Stimulated activated CD4-positive, alpha-beta T cell treated with anti-CD3 and anti-CD28 coated beads, Interleukin-4, amount 100 ng/mL, for 1 hour (primary cell): ENCODE measurements at places on chromosomes 7 and 10.

GRCh38 chr7:120272701-120273475, at the start of gene KCND2:
KCND2 (plus strand) TSS chr7:120273175.
- no peak for DNase-seq

DNA sequence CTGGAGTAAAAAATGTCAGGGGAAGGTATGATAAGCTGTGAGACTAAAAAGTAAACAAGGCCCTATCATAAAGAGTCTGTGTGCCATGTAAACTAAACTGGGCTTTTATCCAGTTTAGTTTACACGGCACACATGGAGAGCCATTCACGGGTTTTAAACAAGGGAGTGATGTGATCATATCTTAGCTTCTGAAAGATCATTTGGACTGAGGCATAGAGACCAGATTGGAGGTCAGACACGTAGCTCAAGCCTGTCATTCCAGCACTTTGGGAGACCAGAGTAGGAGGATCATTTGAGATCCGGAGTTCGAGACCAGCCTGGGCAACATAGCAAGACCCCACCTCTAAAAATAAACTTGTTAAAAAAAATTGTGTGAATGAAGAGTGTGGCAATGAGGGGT, 50.1 kb downstream of the SKIDA1 start:
- no peak for DNase-seq

DNA sequence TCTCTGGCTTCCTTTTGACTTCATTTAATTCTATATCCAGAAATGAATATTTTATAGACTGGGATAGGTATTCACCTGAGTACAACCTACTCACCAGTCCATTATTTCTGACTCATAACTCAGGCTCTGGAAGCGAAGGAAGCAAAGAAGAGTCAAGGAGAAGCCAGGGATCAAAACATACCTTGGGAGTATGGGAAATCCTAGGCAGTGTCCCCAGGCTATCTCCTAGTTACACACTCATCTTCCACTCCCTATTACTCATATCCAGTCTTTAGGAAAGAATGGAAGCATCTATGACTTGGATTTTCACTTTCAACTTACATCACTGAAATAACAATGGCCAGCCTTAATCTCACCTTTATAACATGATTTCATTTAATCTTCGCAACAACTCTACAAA, 40.9 kb upstream of the ELAPOR2 start:
- DNase-seq, result no peak

GRCh38 chr7:113921363-113921762, 2.6 kb upstream of the PPP1R3A start:
- DNase-seq, result no peak

GRCh38 chr7:37604078-37604477, 79.5 kb upstream of the GPR141 start:
- no peak for DNase-seq

- no peak for DNase-seq
Measured at GRCh38 chr10:67277402-67277801, 351.6 kb downstream of the LRRTM3 start.

DNA sequence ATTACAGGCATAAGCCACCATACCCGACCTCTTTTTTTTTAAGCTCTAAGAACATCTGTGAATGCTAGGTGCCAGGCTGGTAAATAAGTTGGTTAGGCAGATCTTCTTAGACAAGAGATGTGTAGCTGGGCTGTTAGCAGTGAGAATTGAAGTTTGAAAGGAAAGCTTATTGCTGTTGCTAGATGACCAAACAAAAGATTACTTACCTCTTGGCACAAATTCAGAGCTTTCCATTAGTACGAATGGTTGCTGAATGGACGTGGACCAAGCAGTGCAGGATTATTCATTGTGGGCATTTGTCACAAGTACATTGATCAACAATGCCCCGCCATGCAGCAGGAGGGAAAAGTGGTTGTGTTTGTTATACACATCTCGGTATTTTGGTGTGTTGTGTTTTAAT, 131.2 kb downstream of the GFRA1 start:
- DNase-seq, result no peak

- no peak for DNase-seq
Measured at GRCh38 chr7:22864301-22864700, 41.7 kb upstream of the TOMM7 start.

DNA sequence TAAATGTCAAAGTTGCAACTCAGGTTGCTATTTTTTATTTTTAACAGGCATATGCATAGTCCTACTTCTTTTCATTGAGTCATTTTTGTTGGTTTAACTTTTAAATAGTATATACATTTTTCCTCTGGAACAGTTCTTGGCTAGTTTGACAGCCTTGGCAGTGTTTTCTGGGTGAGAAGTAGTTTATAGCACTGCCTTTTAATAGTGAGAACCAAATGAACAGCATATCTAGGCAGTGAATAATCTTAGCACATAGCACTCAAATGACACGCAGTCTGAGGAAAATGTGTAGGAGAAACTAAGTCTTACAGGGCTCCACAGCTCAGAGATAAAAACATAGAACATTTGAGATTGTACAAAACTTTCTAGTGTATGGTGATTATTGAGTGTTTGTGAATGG, 265.5 kb upstream of the POT1 start:
- no peak for DNase-seq

- no peak for DNase-seq
Measured at GRCh38 chr10:112517451-112517862, 70.4 kb downstream of the VTI1A start.
